Suppressor macrophage (primary cell): ENCODE measurements at places on chromosomes 11 and 22.
A peak's percentile ranks its signal among the peaks of the same experiment; 100 is the strongest.

GRCh38 chr11:93783362-93783761, 720 bp upstream of the MED17 start:
- no peak for DNase-seq

DNA sequence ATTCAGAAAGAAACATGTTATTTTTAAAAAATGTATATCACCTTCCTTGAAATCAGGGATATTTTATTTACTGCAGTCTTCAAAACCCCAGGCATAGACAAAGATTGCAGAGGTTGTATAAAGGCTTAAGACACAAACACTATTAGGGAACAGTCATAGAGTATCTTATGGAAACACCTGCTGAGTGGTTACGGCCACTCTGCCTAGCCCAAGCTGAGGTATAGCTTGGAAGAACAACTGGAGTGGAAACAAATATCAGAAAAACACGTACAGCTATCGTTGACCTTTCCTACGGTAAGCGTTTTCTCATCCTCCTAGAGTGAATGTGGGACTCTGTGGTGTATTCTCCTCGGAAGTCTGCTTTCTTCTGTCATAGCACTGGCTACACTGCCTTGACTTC, 30.4 kb upstream of the LYVE1 start:
- DNase-seq, result no peak

DNA sequence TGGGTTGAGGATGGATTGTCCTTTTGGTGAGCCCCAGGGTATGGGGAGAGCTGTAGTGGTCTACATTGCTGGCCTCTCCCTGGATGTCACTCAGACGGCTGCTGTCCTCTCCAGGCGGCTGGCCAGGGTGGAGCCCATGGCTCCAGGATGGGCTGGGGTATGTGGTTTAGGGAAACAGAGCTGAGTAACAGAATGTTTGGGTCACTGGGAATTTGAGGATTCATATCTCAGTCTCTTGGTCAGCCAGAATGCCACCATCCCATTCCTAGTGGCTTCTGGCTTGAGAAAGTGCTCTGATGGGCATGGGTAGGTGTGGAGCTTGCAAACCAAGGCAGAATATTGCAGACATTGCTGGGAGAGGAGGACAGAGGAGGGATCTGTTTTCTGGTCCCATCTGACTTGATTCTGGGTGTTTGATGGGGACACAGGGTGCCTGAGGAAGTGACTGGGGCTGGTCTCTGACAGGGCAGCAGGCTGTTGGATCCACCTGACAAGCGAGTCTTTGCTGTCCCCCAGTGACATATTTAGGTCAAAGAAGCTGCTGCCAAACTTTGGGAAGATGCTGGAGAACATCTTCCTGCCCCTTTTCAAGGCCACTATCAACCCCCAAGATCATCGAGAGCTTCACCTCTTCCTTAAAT, 41.4 kb downstream of the AMPD3 start:
- DNase-seq, result no peak

- DNase-seq, result peak; percentile 62
These were observed 16.6 kb downstream of the OR10D3 start for GRCh38 chr11:124199702-124200101.

DNA sequence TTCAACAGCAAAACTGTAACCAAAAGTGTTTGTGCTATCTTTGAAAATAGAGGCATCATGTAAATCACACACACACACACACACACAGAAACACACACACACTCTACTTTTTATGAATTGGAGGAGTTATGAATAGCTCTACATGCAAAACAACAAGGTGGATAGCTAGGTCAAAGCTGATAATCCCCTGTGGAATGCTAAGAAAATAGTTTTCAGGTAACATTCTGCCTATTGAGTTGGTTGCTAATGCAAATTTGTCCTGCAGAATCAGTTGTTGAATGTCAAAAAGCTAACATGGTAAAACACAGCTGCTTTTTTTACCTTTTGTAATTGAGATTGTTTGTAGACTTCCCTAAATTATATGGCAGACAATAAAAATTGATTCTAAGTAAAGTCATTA, 1658.4 kb upstream of the RAG2 start:
- DNase-seq, result no peak

DNA sequence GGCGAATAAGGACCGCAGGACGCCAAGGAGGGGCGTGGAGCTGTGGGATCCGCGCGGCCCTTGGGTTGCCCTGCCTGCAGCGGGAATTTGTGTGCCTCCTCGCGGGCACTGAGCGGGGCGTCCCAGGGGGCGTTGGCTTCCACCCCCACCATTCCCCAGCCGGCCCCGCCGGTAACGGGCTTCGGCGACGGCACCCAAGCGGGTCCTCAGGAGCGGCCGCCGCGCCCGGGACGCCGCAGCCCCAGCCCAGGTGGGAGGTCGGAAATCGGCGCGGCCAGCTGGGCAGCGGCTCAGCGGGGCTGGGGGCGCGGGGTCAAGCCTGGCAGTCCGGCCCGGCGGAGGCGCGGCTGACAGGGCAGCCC, 320 bp downstream of the CLTCL1 start:
- peak; percentile 55 for DNase-seq
